Gastrocnemius medialis (tissue), 4 donors: ENCODE measurements at places on chromosomes 7 and 10.

DNA sequence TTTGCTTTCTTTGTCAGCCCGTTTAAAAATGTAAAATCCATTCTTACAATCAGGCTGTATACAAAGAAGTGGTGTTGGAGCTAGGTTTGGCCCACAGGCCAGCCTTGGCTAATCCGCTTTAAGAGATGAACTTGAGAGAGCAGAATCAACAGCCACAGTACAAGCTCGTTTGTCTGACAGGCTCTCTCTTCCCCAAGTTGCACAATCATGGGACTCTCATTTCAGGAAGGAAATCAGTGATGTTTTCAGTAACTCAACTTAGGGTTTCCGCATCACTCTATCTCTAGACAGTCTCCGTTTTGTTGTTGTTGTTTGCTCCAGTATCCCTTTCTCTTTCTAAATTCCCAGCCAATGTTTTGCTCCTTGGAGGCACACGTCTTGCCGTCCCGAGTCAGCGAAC, 582.0 kb upstream of the MKI67 start:
- no peak for DNase-seq

GRCh38 chr10:49144058-49144720, 10.4 kb upstream of the FAM170B start:
- no peak for DNase-seq

DNA sequence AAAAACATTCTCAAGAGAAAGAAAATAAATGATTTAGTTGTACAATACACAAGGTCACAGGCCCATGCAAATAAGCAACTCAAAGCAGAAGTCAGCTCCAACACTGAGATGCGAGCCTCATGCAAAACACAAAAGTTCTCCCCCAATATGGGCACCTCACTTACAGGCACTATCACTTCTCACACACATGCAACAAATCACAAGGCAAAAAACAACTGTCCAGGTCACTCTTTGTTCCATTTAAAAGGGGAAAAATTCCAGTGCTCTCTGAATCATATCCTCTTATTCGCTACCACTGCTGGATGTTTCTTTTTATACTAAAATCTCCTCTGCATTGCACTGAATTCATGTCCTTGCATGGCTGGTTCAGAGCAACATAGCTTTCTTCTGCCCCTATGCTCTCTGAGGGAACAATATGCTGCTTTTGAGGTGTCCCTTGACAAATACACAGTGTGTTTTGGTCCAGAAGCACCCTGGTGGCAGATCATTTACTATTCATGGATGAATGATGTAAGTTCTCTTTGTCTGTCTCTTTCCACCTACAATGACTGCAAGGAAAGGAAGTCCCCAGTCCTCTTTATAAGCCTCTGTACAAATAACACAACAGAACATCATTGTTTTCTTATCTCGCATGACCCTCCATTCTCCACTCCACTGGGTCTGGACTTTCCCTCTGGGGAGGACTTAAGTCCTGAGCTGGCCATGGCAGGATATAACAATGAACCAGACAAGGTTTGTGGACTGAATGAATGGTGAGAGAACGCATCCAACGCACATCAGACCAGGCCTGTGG, 85.4 kb upstream of the GSDME start:
- DNase-seq: no peak

- no peak for DNase-seq
Observed at GRCh38 chr7:104791080-104791479, 222.9 kb upstream of the KMT2E start.
